ENCODE measurements at places on chromosomes 2 and 18.
A peak's percentile ranks its signal among the peaks of the same experiment; 100 is the strongest.

- no peak for DNase-seq
Observed at GRCh38 chr2:127680706-127681287, 5.5 kb upstream of the LIMS2 start.

- DNase-seq: no peak
Observed at GRCh38 chr2:12421046-12421445, 295.7 kb upstream of the TRIB2 start.

- DNase-seq: no peak
Observed at GRCh38 chr2:33077844-33078243, 131.1 kb downstream of the LTBP1 start.

DNA sequence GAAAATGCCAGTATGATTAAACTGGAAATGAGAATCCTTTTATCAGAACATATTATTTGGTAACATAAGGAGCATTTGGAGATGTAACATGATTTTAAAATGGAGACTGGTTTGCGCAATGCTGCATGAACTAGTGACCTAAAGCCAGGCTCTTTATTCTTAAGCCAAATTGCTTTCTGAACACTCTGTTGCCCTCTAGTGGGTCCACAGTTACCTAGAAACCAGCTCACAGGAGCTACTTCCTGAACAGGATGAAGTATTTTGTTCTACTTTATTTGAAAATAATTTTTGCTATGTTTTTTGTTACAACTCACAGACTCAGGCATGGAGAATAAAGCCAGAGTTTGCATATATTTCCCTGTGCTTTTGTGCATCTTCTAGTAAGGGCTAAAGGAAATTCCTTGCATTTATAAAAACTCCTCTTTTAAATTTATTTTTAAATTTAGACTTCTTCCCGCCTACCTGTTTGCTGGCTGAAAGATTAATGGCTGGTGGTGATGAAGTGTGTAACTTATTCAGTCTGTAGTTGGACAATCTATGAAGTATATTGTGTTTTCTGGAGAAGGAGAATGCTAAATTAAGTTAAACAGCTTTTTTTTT, 146.7 kb downstream of the PARD3B start:
- DNase-seq: peak; percentile 68

- no peak for DNase-seq
Observed at GRCh38 chr18:78772360-78773302, 207.0 kb upstream of the SALL3 start.

GRCh38 chr18:64803471-64803870, 654.6 kb upstream of the LINC00305 start:
- DNase-seq: no peak

DNA sequence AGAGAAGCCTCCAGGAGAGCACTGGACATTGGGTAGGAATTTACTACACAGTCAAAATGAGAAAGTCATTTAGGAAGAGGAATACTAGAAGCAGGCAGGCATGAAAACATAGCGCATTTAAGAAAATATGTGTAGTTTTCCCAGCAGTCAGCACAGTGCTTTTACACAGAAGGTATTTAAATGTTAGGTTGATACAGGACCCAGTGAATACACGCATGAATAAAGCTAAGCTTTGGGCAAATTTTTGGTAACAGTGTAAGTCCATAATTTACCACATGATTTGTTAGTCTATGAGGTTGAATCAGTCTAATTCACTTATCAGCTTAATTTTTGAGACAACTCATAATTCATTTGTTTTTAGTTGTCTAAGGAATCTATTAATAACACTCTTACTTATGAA, 421.7 kb upstream of the CDH20 start:
- no peak for DNase-seq

DNA sequence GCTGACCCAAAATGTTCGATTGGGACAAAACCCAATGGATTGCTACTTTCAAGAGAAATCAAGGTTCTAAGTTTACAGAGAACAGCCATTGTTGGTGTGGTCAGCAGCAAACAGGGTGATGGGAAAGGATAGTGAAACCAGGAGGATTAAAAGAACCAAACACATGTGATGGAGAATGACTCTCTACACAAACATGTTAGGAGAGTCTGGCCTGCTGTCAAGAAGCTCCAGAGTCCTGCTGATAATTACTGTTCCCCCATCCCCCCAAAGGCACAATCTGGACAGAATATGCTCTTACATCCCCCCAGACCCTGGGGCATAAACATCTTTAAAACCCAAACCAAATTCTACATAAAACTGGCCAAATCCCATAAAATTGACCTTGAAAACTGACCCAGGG, 32.0 kb upstream of the ACYP2 start:
- no peak for DNase-seq

GRCh38 chr2:186135686-186136085, 350.4 kb upstream of the ZC3H15 start:
- no peak for DNase-seq

DNA sequence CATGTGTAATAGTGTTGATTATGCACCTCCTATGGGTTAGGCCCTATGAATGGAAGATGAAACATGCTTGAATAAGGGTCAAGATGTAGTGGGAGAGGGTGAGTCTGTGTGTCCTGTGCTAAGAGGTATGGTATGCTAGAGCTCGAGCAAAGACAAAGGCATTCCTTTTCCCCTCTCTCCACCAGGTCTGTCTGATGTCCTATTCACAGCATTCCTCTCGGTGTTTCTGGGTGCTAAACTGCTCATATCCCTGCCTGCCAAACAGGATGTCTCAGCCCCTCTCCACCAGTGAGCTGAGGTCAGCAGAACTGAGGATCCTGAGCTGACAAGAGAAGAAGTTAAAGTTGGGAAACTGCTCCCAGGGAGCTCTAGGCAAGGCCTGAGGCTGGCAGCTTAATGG, 344.9 kb downstream of the TSN start:
- DNase-seq: no peak

GRCh38 chr2:137775529-137775928, 188.7 kb upstream of the HNMT start:
- no peak for DNase-seq

GRCh38 chr2:218962859-218963492, 3.5 kb downstream of the CDK5R2 start:
- peak; percentile 84 for DNase-seq

DNA sequence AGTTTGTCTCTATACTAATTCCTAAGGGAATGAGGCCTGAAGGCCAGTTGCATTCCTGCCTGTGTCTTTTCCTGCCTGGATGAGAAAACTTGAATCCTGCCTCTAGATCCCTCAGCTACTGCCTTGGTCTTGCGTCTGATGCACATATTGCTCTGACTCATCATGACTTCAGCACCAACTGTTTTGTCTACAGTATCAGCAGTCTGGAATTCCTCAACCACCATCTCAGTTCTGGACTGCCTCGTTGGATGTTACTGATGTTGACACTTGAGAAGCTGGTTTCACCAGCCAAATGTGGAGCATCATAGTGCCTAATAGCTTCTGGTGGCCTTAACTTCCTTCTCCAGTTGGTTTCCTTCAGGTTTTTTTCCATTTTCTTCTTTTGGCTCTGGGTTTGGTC, 211.0 kb downstream of the CTNNA2 start:
- no peak for DNase-seq

DNA sequence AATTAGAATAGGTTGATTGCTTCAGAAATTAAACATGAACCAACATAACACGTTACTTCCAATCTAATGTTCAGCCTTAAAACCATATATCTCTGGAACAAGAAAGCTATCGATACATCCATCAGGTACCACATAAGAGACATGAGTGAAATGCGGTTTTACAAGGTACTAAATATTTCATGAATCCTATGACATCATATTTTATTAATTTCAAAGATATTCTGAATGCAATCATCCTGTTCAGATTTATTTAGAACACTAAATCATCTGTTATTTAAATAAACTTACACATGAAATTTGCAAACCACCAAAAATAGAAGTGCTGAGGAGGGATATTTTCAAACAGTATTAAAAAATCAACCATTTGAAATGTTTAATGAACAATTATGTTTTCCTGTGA, 119.0 kb downstream of the OSBPL1A start:
- no peak for DNase-seq

DNA sequence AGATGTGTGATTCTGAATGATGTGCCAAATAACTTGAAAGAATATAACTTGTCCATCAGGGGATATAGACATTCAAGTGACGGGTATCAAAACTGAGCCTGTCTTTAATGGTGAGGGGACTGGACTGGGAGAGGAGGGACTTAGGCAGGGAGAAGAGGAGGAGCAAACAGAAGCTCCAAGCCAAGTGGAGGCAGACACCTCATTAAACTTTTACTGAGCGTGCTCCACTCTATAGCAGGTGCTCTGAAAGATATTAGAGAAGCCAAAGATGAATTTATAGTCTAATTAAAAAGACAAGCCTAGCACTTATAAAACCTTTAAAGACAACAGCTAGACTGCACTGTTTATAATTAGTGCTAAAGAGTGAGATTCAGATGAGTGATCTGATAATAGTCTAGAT, 47.7 kb upstream of the SMAD2 start:
- DNase-seq: no peak

- no peak for DNase-seq
Observed at GRCh38 chr2:72031346-72032110, 116.1 kb downstream of the CYP26B1 start.

GRCh38 chr2:162365392-162365791, 21.5 kb downstream of the GCA start:
- no peak for DNase-seq

- DNase-seq: no peak
Observed at GRCh38 chr18:4077204-4077603, 377.9 kb downstream of the DLGAP1 start.

GRCh38 chr2:3784731-3785130, 81.4 kb downstream of the DCDC2C start:
- DNase-seq: no peak

- no peak for DNase-seq
Observed at GRCh38 chr2:181660181-181660580, 3.3 kb upstream of the CERKL start.

- no peak for DNase-seq
Observed at GRCh38 chr2:40148334-40148733, 303.6 kb downstream of the SLC8A1 start.

DNA sequence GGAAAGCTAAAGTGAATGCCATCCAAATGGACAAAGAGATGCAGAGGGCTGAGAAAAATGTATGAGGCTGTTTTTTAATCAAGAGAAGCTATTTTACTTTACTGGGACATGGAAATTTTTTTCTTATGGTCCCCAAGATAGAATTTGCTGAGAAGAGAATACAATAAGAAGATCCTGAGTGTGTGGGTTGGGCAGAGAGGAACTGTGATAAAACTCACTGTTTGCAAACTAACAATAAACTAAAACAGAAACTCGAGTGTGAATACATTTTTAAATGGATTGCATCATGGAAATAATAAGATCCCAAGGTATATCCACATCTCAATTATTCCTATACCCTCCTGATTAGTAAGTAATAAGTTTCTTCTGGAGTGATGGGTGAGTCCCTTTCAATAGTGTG, 4.4 kb downstream of the NEB start:
- DNase-seq: no peak

DNA sequence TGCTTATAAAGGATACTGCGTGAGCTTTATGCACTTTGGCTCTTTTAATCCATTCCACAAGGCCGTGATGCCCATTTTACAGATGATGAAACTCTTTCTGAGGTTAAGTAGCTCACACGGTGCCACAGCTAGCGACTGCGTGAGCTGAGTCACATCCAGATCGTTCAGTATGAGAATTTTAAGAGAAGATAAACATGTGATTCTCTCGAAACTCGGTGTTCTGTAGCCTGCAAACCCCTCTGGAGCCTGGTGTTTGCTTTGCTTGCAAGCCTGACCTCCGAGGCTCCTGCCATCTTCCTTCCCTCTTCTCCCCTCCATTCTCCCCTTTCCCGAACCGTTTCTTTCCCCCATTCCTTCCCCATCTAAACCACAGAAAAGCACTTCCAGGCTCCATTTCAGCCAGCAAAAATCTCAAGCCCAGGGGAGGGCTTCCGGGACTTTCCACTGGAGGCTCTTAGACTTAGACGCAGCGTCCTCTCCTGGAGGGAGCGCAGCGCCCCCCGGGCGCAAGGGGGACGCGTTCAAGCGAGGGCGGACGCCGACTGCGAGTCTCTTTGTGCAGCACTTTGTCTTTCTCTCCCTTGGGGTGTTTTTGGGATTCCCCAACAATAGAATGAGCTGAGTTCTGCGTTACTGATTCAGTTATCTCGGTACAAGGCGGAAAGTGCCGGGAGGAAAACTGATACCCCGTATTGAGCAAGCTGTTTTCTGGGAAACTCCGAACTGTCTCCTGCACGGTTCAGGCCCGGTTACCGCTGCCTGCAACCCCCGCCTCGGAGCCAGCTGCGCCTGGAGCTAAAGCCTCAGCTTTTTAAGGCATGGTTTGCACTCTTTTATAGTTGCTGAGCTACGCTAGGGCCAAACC, 38.0 kb downstream of the CYP1B1 start:
- DNase-seq: peak; percentile 53

DNA sequence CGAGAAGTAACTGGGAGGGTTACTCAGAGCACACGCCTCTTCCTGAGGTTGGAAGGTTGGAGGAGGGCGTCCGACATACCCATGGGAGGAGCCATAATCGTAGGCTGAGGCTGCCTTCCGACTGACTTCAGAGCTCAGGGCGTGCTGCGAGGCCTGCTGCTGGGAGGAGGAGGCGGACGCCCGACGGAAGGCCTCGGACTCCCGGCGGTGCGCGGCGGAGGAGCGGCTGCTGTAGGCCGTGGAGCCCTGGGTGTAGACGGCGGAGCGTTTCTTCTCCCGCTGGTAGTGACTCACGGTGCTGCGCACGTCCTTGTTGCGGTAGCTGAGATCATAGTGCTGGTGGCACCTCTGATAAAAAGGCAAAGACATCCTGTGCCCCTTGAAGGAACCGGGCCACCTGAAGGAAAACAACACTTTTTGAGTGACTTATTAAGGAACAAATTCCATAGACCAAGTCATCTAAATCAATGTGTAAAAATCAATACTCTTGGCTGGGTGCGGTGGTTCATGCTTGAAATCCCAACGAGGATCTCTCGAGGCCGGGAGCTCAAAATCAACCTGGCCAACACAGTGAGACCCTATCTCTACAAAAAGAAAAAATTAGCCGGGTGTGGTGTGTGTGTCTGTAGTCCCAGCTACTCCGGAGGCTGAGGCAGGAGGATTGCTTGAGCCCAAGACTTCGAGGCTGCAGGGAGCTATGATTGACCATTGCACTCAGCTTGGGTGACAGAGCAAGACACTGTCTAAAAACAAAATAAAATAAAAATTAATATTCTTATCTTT, 4.7 kb downstream of the MYOM1 start:
- DNase-seq: peak; percentile 27

DNA sequence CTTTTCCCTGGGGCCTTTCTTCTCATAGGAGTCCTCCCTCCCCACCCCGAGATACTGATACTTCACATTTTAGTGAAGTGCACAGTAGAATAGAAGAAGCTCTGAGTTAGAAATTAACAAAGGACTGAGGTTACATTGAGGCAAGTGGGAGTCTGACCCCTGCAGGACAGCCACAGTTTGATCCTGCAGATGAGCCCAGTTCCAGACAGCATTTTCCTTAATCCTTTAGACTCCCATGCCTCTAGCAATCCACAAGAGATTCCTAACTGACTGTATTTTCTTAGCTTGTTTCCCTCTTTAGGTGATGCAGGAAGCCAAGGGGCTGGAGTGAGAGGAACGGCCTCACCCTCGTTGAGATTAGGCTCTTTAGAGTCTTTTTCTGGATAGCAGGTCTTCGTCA, 204.0 kb downstream of the CYRIA start:
- DNase-seq: no peak

DNA sequence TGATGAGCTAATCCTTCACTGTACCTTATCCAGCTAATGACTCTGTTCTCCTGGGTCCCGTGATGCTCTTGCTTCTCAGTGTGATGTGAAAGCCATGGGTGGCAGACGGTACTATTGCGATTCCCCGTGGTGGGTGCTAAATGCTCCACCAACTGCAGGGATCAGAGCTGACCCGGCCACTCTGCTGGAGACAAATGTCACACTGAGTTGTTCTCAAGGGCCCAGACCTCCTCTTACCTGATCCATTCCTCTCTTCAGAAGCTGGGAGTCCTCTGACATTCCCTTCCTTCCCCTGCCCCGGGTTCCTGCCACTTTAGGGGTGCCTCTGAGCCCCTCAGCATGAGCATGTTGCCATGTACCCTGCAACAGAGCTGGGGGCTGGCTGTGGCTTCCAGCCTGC, 105.1 kb downstream of the MAPK4 start:
- DNase-seq: no peak

Data from testis (tissue), 5 donors.